ENCODE measurements at places on chromosomes 5 and 9. TPM values are rescaled to one million over a fixed set of nuclear protein-coding genes. Genes with fewer than 3 reads are reported as not detected.
A peak's percentile ranks its signal among the peaks of the same experiment; 100 is the strongest.

The TAF9 gene
- 136 TPM for total RNA-seq

The ADAM19 gene
- total RNA-seq: 15.6 TPM

The TAF11L10 gene
- total RNA-seq: not detected

The ALDH7A1 gene
- total RNA-seq: 37.0 TPM

The CNTNAP3 gene
- 0.39 TPM for total RNA-seq

The NOP16 gene
- 27.8 TPM for total RNA-seq

The PRELID2 gene
- total RNA-seq: 10.7 TPM

The LCN15 gene
- total RNA-seq: not detected

The PLPPR1 gene
- total RNA-seq: not detected

The TRIP13 gene
- total RNA-seq: 80.4 TPM

The EGFL7 gene
- 1.6 TPM for total RNA-seq

The IFNE gene
- total RNA-seq: 0.72 TPM

The CKS2 gene
- 934 TPM for total RNA-seq

The MEIKIN gene
- not detected for total RNA-seq

The MYO10 gene
- total RNA-seq: 16.5 TPM

The BTNL9 gene
- not detected for total RNA-seq

The CCDC152 gene
- total RNA-seq: 0.60 TPM

The NOTCH1 gene
- 2.0 TPM for total RNA-seq

DNA sequence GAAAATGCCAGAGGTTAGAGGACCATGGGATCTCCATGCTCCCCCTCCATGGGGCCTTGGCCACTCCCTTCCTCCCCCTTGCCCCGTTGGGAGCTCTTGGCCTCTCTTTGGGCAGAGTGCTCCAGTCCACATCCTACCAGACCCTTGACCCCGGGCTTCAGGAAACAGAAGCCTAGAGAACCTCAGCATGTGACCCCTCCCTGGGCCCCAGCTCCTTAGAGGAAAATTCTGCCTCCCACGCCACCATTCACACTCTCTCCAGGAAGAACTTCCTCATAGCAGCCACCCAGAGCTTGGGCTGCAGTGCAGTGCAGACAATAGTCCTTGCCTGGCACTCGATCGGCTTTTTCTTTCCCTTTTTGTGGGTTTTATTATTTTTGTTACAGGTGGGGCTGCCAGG, 6.0 kb downstream of the LHX6 start:
- DNase-seq: no peak

DNA sequence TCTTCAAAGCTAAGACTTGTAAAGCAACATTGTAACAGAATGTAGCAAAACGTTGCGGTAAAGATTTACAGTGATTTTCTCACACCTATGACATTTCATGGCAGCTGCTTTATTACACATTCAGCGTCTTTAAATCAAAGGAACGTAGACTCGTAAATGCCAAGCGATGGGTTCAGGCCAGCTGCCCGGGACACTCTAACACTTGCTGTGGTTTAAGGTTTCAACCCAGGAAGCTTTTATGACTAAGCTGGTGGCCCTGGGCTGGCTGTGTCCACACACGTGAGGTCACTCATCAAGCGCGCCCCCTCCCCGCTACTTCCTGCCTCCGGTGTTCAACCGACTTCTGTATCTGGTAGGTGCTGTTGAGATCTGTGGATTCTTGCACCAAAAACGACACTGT, 2.5 kb downstream of the SLC6A18 start:
- DNase-seq: peak; percentile 42

DNA sequence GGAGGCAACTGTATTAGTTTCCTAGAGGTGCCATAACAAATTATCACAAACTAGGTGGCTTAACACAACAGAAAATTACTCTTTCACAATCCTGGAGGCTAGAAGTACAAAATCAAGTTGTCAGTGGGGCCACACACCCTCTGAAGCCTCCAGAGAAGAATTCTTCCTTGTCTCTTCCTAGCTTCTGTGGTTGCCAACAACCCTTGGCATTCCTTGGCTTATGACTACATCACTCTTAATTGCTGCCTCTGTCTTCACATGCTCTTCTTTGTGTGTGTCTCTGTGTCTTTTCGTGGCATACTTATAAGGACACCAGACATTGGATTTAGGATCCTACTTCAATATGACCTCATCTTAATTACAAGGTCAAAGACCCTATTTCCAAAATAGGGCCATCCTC, 327.5 kb downstream of the CHSY3 start:
- no peak for DNase-seq

DNA sequence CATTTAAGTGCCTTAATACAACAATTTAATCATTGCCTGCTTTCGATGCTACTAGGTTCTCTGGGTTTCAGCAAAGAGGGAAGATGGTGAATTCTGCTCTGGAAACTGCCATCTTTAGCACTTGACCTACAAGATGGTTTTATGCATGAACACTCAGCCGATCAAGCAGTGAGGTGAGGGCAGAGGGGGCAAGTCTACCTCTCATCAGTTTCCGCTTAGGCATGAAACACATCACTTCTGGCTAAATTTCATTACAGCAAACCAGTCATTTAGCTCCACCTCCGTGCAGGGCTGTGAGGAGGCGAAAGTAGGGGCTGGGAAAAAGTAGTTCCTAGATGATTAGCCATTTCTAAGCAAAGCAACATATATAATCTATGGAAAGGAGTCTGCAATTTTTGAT, 1018.0 kb downstream of the CDH18 start:
- DNase-seq: no peak

- peak; percentile 18 for DNase-seq
Measured at GRCh38 chr5:98755406-98755805, 18.1 kb upstream of the RGMB start.

DNA sequence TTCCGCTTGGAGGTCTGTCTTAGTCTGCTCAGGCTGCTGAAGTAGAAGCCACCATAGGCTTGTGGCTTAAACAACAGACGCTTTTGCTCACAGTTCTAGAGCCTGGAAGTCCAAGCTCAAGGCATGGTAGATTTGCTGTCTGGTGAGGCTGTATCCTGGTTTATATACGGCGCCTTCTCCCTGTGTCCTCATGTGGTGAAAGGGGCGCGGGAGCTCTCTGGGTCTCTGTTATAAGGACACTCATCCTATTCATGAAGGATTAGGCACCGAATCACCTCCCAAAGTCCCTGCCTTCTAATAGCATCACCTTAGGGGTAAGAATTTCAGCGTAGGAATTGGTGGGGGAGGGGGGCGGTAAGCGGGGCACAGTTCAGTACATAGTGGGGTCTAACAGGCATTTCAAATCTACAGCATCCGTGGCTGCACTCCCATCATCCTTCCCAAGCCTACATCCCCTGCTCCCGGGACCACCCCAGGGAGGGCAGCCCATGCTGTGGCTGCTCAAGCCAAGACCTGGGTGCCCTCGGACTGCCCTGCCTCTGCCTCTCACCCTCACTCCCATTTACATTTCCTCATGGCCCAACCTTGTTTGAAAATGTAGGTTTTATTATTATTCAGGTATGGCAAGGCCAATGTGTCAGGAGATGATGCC, 15.1 kb upstream of the LPCAT1 start:
- no peak for DNase-seq

- DNase-seq: no peak
Measured at GRCh38 chr9:133420392-133420827, 1.8 kb upstream of the ADAMTS13 start.

GRCh38 chr9:81035171-81035570, 654.2 kb downstream of the TLE1 start:
- peak; percentile 97 for DNase-seq

DNA sequence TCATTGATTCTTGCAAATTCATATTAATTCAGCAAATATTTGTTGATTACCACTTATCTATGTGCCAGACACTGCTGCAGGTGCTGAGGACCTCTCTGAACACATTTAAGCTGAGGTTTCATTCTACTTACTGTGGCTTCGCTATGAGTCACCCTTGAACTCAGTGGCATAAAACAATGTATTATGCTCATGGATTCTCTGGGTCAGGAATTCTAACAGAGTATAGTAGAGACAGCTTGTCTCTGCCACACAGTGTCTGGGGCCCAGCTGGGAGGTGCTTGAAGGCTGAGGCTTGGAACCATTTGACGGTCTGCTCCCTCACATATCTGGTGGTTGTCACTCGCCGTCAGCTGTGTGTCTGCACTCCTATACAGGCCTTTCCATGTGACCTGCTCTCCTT, 124.3 kb upstream of the NR3C1 start:
- DNase-seq: peak; percentile 41

- no peak for DNase-seq
Measured at GRCh38 chr5:93642526-93642925, 59.5 kb downstream of the NR2F1 start.

GRCh38 chr9:124248066-124248465, 9.7 kb upstream of the NEK6 start:
- no peak for DNase-seq

- DNase-seq: no peak
Measured at GRCh38 chr9:8651070-8651845, 851.7 kb upstream of the DMAC1 start.
